HFFc6 (cell line): ENCODE measurements at places on chromosomes 6 and 20. TPM values are rescaled to one million over a fixed set of nuclear protein-coding genes. Genes with fewer than 3 reads are reported as not detected.
A peak's percentile ranks its signal among the peaks of the same experiment; 100 is the strongest.

Gene DEFB132
- total RNA-seq, result not detected in 3 replicates

Gene ENPP1
- total RNA-seq, result 34.3 to 38.5 TPM (median 37.0 TPM) in 3 replicates

Gene EGFL8
- 3.7 and 4.5 TPM in 2 replicates for total RNA-seq

Gene ZNF391
- total RNA-seq, result 0.44 to 0.87 TPM (median 0.82 TPM) in 3 replicates

Gene MYLIP
- 0.89 and 1.2 TPM in 2 replicates for total RNA-seq

Gene WFDC5
- not detected in 2 replicates for total RNA-seq

Gene DBNDD2
- 15.9 to 20.1 TPM (median 19.0 TPM) in 3 replicates for total RNA-seq

GRCh38 chr20:58890518-58891085 lies 38.1 kb downstream of the GNAS start:
- H3K27me3 ChIP-seq, result peaks cover 4% of the 10 kb centered on the region
- H3K4me1 ChIP-seq, result peaks cover 25% of the 10 kb centered on the region
- peak overlapping the region; percentile 93 for H3K4me3 ChIP-seq
- DNase-seq, result peak; percentile 55

DNA sequence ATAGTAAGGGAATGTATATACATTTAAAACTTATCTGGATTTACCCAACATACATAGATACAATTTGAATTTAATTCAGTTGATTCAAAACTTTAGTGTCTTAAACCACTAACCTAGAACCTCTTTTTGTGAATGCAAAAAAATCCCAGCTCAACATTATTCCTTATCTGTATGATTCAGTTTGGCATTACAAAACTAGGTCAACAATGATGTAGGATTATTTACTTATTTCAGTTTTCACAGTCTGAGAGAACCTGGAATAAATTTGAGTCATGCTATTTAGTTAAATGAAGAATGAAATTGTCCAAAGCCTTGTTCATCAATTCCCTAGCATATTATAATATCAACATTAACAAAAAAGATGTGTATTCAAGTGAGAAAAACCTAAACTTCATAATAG lies 7.4 kb upstream of the PLCB1 start:
- no peak overlapping the region for H3K27ac ChIP-seq
- DNase-seq, result no peak
- peaks cover 10% of the 10 kb centered on the region for H3K4me1 ChIP-seq
- H3K27me3 ChIP-seq, result peaks cover 2% of the 10 kb centered on the region; the same call in 1 of the 2 replicates
- H3K36me3 ChIP-seq, result no peaks in the 10 kb centered on the region

DNA sequence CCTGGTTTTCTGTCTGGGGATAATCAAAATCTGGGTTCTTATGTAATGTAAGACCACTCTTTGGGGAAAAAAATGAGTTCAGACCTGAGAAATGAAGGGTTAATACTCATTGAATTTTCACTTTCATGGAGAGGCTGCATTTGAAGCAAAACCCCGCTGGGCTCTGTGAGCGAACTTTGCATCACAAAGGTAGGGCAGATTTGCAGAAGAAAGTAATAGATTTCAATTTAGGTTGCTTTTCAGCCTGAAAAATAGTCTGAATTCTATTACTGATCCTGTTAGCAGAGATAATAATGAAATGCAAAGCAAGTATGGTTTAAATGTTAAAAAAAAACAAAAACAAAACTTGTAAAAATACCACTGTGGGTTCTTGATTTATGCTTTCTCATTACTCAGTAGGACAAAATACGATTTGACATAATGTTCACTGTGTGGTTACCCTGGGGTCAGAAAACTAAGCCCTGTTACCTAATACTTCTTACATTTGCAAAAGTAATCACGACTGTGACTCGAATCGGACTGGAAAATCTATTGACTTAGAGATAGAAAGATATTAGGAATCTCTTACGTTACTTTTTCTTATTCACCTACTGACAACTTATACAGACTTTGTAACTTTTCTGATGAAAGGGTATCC lies 72.2 kb downstream of the UST start:
- peaks cover 5% of the 10 kb centered on the region; the same call in 1 of the 2 replicates for H3K36me3 ChIP-seq
- peak; percentile 7 for DNase-seq
- H3K4me3 ChIP-seq, result no peak overlapping the region
- no peaks in the 10 kb centered on the region; the same call in none of the 2 replicates for H3K27me3 ChIP-seq
- peaks cover 10% of the 10 kb centered on the region for H3K4me1 ChIP-seq

DNA sequence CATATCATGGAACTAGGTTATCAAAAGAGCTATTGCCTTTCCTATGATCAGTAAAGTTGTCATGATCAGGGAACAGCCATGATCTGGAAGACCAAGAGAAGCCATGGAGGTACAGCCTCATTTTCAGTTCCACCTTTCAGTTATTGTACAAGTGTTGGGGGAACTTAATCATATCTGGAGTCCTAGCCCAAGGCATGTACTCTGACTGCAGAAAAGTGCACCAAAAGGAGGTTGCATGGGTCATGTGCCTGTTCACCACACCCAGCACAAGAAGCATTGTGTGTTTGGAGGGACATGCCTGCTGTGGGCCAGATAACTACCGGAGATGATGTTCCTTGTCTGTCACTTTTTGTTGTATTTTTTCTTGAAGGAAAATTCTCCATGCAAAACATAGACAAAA lies 185.8 kb upstream of the MAN1A1 start:
- H3K36me3 ChIP-seq, result no peaks in the 10 kb centered on the region
- H3K27ac ChIP-seq, result no peak overlapping the region
- no peak for DNase-seq
- no peaks in the 10 kb centered on the region for H3K27me3 ChIP-seq
- peaks cover 15% of the 10 kb centered on the region; the same call in 1 of the 2 replicates for H3K4me1 ChIP-seq

DNA sequence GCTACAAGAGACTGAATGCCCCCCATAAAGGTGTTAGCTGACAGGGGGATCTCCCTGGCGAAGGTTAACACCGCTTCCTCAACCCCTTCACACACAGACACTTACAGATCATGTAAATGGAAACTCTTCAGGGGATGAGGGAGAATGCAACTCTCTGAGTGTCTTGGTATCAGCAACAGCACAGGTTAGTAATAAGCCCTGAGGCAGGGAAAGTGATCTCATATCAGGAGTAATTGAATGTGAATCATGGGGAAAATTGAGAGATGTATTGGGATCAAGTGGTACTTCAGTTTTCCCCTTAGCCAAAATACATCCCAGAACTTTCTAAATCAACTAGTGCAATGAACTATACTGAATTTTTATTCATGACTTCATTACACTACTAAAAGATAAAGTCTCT lies 23.8 kb downstream of the OR2J3 start:
- no peaks in the 10 kb centered on the region for H3K4me1 ChIP-seq
- H3K27me3 ChIP-seq, result no peaks in the 10 kb centered on the region
- H3K4me3 ChIP-seq, result no peak overlapping the region
- H3K27ac ChIP-seq, result no peak overlapping the region

GRCh38 chr6:168136001-168136400 lies 57.0 kb upstream of the FRMD1 start:
- H3K4me1 ChIP-seq, result peaks cover 8% of the 10 kb centered on the region; the same call in 1 of the 2 replicates
- H3K36me3 ChIP-seq, result no peaks in the 10 kb centered on the region
- DNase-seq, result no peak
- H3K27me3 ChIP-seq, result no peaks in the 10 kb centered on the region; the same call in 1 of the 2 replicates
- H3K4me3 ChIP-seq, result no peak overlapping the region

GRCh38 chr20:17838921-17839320 lies 129.7 kb downstream of the SNX5 start:
- H3K4me1 ChIP-seq, result peaks cover 69% of the 10 kb centered on the region
- H3K27me3 ChIP-seq, result peaks cover 3% of the 10 kb centered on the region; the same call in 1 of the 2 replicates
- DNase-seq, result no peak
- no peak overlapping the region for H3K4me3 ChIP-seq

DNA sequence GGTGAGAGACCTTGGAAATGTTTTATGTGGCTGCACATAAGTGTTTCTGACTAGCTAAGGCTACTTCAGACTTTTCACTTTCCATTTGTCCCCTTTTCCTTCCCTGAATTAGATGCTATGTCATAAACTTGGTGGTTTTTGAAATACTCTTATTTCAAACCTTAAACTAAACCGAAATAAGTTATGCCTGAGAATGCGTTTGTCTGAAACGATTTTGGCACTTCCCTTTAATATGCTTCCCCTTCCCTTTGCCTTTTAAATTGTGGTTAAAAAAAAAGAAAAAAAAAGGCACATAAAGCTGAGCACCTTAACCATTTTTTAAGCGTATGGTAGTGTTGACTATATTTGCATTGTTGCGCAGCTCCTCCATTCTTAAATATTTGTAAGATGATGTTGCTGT lies 14.3 kb downstream of the ZNF451 start:
- no peak for DNase-seq
- peaks cover 54% of the 10 kb centered on the region for H3K36me3 ChIP-seq
- H3K27me3 ChIP-seq, result no peaks in the 10 kb centered on the region; the same call in 1 of the 2 replicates
- no peak overlapping the region for H3K27ac ChIP-seq
- peaks cover 19% of the 10 kb centered on the region; the same call in 1 of the 2 replicates for H3K4me1 ChIP-seq

- no peak for DNase-seq
- H3K36me3 ChIP-seq, result no peaks in the 10 kb centered on the region
- H3K27me3 ChIP-seq, result no peaks in the 10 kb centered on the region
- H3K4me1 ChIP-seq, result no peaks in the 10 kb centered on the region
- H3K4me3 ChIP-seq, result no peak overlapping the region
Measured at GRCh38 chr6:50271266-50271665, 221.5 kb upstream of the DEFB112 start.

DNA sequence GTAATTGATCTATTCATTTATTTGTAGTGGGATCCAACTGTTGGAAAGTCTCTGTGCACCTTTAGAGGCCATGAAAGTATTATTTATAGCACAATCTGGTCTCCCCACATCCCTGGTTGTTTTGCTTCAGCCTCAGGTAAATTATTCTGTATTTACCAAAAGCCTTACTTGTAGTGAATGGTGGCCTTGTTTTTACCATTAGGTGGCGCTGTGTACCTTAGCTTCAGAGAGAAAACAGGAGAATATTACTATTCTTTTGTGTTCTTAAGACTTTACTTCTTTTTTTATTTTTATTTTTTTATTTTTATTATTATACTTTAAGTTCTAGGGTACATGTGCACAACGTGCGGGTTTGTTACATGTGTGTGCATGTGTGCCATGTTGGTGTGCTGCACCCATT lies 23.7 kb downstream of the PEX7 start:
- H3K36me3 ChIP-seq, result peaks cover 33% of the 10 kb centered on the region
- no peaks in the 10 kb centered on the region for H3K4me1 ChIP-seq
- peak; percentile 46 for DNase-seq
- H3K27ac ChIP-seq, result no peak overlapping the region

GRCh38 chr6:31143148-31143547 lies 4.3 kb upstream of the PSORS1C2 start:
- peaks cover 2% of the 10 kb centered on the region; the same call in 1 of the 2 replicates for H3K27me3 ChIP-seq
- peak overlapping the region; percentile 65; the same call in 1 of the 2 replicates for H3K27ac ChIP-seq
- H3K36me3 ChIP-seq, result 0 out of 2 replicates have a peak, but pooled peaks cover 9% of the 10 kb centered on the region
- DNase-seq, result no peak

DNA sequence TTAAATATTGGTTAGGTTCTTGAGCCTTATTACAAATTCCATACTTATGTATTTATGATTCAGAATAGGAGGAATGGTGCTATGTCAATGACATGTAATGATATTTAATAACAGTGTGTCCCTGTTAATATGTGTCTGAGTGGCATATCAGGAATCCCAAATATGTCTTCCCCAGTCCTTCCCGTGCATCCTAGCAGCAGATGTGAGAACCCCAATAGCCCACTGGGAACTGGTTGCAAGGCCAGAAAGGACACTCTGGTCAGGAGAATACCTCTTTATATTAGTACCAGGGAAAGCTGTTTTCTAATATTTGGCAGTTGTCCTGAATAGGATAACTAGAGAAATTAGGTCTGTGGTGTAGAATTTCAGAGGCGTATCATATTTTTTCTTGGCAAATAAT lies 159.1 kb upstream of the PDE7B start:
- no peaks in the 10 kb centered on the region for H3K36me3 ChIP-seq
- no peak overlapping the region for H3K27ac ChIP-seq
- no peak for DNase-seq

- no peaks in the 10 kb centered on the region for H3K36me3 ChIP-seq
- DNase-seq, result no peak
- no peak overlapping the region for H3K27ac ChIP-seq
- H3K27me3 ChIP-seq, result peaks cover 37% of the 10 kb centered on the region
- no peak overlapping the region for H3K4me3 ChIP-seq
Measured at GRCh38 chr20:46774236-46774635, 64.8 kb downstream of the SLC2A10 start.

DNA sequence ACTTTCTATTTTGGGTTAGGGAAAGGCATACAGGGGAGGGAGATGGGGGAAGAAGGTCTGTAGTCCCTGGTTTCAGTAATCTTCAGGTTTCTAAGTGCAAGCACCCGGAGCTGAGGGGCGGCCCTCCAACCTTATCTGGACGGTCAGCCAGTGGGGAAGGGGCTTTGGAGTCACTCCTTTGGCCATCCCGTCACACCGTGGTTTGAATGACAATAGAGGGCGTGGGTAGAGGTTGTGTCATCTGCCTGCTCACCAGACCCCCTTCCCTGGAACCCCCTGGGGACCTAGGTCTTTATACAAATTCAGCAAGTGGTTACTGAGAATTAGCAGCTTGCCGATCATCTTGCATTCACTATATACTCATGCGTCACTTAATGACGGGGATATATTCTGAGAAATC lies 29.1 kb downstream of the STK35 start:
- DNase-seq, result no peak
- H3K27ac ChIP-seq, result peak overlapping the region; percentile 59

GRCh38 chr6:116070616-116071389 lies 10.1 kb upstream of the FRK start:
- no peaks in the 10 kb centered on the region; the same call in none of the 2 replicates for H3K27me3 ChIP-seq
- no peak overlapping the region for H3K4me3 ChIP-seq
- H3K4me1 ChIP-seq, result peaks cover 50% of the 10 kb centered on the region
- DNase-seq, result no peak
- no peaks in the 10 kb centered on the region for H3K36me3 ChIP-seq
- no peak overlapping the region for H3K27ac ChIP-seq

DNA sequence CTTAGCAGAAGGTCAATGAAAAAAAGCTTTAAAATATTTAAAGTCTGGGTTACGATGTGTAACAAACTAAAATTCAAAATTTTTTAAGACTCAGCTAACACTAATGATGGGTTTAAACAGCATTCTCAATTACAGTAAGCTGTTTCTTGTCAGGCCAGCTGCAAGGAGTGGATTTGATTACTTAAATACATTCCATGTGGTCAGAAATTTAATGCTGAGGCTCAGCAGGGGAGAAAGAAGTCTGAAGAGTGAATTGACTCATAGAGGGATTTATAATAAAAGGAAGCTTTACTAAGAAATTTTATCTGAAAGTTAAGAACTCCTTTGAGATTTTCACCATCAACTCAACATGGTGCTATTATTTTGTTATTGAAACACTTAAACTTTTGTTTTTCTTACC lies 398.6 kb downstream of the KHDRBS2 start:
- DNase-seq, result no peak
- no peaks in the 10 kb centered on the region for H3K4me1 ChIP-seq
- H3K36me3 ChIP-seq, result no peaks in the 10 kb centered on the region
- H3K27me3 ChIP-seq, result no peaks in the 10 kb centered on the region; the same call in 1 of the 2 replicates

GRCh38 chr6:153062516-153062915 lies 60.0 kb upstream of the MTRF1L start:
- peaks cover 2% of the 10 kb centered on the region; the same call in 1 of the 2 replicates for H3K27me3 ChIP-seq
- peaks cover 15% of the 10 kb centered on the region for H3K4me1 ChIP-seq
- no peak for DNase-seq
- peaks cover 8% of the 10 kb centered on the region; the same call in 1 of the 2 replicates for H3K36me3 ChIP-seq
- H3K4me3 ChIP-seq, result no peak overlapping the region

GRCh38 chr6:32807020-32807580 lies 9.7 kb downstream of the HLA-DOB start:
- no peak overlapping the region for H3K4me3 ChIP-seq
- H3K27ac ChIP-seq, result no peak overlapping the region
- peaks cover 26% of the 10 kb centered on the region for H3K27me3 ChIP-seq
- H3K4me1 ChIP-seq, result peaks cover 7% of the 10 kb centered on the region
